ENCODE measurements at places on chromosomes 3 and 15.

DNA sequence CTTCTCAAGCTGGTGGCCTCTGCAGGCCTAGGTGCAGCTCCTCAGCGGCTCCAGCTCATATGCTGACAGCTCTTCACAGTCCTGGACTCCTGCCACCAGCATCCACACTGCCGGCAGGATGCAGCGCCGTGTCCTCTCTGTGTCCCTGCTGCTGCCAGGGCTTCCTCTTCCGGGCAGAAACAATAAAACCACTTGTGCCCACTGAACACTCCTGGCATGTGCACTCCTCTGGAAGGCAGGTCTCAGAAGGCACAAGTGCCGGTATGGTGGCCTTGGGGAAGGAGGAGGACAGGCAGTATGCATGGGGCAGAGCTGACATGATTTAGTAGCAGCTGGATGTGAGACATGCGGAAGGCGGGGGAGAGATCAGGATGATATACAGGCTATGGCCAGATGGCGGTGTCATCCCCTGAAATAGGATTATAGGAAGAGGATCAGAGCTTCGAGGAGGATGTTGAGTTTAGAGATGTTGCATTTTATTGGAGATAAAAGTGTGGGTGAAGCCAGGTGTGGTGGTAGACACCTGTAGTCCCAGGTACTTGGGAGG lies 7.5 kb upstream of the MAN2A2 start:
- no peak for DNase-seq

DNA sequence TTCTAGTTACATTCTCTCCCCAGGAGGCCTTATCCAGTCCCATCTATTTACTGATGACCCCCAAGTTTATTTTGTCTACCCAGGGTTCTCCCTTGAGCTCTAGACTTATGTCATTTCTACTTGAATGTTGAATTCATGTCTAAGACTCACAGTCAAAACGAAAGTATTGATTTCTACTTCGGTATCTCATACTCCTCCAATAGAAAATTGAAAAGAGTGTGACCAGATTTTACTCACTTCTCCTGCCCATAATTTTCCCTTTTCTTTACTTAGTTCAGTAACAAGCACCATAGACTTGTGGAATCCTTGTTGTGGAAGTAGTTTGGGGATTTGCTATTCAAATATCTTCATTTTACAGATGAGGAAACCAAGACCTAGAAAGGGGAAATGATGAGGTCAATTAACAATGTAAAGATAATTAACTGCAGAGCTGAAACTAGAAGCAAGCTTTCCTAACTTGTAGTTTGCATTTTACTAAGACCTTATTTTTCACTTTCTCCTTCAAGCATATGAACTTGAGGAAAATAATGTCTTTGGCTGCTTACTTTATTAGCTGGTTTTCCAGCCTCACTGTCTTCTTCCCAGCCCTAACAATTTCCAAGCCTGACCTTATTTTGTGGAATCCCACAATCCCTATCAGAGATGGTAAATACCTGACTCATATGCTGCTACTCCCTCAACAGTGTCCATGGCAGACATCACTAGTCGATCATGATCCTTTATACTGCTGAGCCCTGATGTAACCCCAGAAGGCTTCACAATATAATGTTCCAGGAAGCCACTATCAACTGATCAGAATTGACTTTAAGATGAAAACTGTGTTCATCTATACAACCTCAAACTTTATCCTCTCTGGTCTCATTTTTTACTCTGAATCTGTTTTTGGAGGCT lies 123.9 kb upstream of the AGBL1 start:
- DNase-seq = no peak

GRCh38 chr15:88498996-88499395 lies 31.5 kb downstream of the MRPS11 start:
- DNase-seq = no peak

GRCh38 chr3:132418916-132419315 lies 1.6 kb downstream of the DNAJC13 start:
- DNase-seq = no peak

DNA sequence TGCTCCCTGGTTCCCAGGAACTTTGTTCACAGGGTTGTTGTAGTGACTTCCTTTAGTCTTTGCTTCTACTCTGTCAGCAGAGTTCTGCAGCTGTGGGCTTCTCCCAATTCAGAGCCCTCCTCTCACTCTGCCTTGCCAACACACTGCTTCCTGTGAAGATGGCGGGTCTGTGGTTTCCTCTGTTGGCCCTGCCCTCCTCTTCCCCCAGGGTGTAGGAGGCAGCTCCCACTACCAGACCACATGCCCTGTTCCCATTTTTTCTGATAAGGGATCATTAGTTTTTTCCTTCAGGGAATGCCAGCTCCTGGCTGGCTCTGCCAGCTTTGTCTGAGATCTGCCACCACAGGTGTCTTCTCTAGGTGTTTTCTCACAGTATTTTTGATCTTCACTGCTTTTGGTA lies 12.7 kb downstream of the SPSB4 start:
- no peak for DNase-seq

- DNase-seq = no peak
Observed at GRCh38 chr15:63605816-63606215, 8.6 kb downstream of the FBXL22 start.

DNA sequence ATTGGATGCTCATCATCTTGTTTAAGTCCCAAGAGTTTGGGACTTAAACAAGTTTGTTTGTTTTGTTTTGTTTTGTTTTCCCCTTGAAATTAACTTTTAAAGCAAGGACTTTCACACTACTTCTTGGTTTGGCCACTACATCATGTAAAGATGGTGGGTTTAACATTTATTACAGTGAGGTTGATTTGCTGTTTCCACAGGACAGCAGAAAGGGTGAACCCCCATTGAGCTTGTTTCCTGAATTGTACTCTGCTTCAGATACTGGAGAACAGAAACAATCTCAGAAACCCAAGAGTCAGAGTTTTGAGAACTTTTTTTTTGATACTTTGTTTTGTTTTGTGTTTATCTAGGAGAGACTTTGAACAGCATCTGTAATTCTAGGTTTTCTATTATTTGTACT lies 6.7 kb downstream of the POU1F1 start:
- DNase-seq = no peak

GRCh38 chr3:11672363-11672762 lies 28.6 kb upstream of the VGLL4 start:
- no peak for DNase-seq

GRCh38 chr15:55267401-55268175 lies 22.0 kb downstream of the RAB27A start:
- DNase-seq = no peak

DNA sequence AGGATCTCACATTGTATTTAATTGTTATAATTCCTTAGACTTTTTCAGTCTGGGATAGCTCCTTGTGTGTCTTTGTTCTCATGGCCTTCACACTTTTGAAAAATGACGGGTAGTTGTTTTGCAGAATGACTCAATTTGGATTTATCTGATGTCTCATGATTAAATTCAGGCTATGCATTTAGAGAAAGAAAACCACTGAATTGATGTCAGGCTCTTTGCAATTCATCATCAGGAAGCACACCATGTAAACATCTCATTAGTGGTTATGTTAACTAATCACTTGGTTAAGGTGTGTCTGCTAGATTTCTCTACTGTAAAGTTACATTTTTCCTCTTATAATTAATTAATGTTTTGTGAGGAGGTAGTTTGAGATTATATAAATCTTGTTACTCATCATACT lies 8.0 kb upstream of the SLC22A13 start:
- no peak for DNase-seq

DNA sequence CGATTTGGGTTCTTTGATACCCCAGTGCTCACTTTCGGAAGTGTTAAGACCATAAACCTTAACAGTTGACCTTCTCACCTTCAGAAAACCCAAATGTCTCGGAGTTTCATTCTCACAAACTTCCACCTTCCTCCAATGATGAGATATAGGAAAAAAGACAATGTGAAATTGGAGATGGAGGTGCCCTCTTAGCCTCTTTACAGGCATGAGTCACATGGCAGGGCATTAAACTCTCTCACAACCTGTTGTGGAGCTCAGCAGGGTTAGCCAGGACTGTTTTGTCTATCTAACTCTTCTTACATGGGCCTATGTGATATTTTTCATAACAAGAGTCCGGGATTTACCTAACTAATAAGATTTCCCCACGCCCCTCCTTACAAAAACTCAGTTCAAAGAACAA lies 10.7 kb downstream of the AGTR1 start:
- DNase-seq = no peak

- no peak for DNase-seq
Observed at GRCh38 chr3:53114412-53115074, 15.7 kb downstream of the RFT1 start.

- DNase-seq = no peak
Observed at GRCh38 chr3:185728630-185729336, 96.1 kb downstream of the IGF2BP2 start.

DNA sequence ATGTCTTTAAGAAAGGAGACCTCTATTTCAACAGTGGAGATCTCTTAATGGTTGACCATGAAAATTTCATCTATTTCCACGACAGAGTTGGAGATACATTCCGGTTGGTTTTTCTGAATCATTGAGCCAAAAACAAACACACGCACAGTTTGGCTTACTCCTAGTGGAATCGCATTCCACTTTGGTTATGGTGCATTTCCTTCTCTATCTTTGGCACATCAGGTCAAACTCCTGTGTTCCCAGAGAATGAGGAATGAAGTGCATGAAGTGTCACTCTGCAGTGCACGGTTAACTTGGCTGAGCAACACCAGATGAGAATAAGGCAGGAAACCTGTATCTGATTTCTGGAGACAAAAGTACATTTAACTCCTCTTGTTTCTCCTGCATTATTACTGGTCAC lies 38.5 kb downstream of the HDC start:
- DNase-seq = no peak

- DNase-seq = no peak
Observed at GRCh38 chr15:61196711-61197586, 32.2 kb downstream of the RORA start.

DNA sequence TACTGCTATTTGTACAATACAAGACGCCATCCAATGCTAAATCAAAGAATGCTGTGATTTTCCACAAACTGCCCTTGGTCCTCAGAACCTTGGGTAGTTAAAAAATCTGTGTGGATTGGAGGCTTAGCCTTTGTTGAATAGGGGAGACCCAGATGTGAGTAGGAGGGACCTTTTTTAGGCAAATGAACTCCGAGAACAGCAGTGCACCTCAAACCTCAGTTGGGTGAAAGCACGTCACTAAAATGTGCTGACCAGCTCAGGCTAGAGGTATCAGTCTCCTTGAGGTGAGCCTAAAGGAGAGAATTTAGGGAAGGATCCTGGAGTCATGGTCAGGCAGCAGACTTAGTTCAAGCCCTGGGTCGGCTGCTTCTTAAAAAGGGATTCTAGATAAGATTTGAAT lies 200.7 kb downstream of the SOX2 start:
- DNase-seq = no peak

DNA sequence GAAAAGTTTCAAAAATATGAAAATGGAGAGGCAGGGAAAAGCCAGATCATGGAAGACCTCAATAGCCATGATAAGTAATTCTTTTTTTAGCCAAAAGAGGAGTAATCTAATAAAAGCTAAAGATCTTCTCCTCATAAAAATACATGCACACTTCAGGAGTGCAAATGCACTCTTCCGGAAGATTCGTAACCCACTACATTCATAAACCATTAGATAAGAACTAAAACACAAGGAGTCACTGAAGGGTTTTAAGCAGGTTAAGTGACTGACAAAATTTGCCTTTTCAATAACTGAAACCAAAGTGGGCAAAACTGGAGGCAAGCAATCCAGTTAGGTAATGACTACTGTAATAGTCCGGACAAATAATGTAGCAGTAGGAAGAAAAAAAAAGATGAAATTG lies 46.0 kb downstream of the UBE3A start:
- DNase-seq = no peak

DNA sequence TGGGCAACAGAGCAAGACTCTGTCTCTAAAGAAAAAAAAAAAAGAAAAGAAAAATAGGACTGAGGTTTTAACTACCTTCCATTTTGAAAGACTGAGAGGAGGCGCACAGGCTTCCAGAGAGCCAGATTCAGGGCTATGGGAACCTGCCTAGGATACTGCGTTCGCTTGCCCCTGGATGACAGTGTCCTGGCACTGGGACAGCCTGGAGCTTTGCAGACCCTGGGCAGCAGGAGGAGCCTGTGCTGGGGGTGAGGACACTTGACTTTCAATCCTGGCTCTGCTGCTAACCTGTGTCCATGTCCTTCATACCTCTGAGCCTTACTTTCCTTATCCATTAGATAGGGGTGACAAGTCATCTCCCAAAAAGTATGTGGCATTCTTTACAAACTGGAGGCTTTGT lies 31.2 kb downstream of the CD276 start:
- DNase-seq = no peak

GRCh38 chr3:139519998-139520737 lies 19.4 kb downstream of the RBP1 start:
- no peak for DNase-seq

GRCh38 chr3:198071602-198072287 lies 111.7 kb downstream of the LMLN start:
- DNase-seq = peak; percentile 25

- no peak for DNase-seq
Observed at GRCh38 chr15:29046281-29046810, 160.6 kb downstream of the APBA2 start.

GRCh38 chr3:50173685-50174516 lies 17.5 kb upstream of the GNAT1 start:
- DNase-seq = no peak

- no peak for DNase-seq
Observed at GRCh38 chr3:148880681-148881080, 15.6 kb downstream of the CPA3 start.

DNA sequence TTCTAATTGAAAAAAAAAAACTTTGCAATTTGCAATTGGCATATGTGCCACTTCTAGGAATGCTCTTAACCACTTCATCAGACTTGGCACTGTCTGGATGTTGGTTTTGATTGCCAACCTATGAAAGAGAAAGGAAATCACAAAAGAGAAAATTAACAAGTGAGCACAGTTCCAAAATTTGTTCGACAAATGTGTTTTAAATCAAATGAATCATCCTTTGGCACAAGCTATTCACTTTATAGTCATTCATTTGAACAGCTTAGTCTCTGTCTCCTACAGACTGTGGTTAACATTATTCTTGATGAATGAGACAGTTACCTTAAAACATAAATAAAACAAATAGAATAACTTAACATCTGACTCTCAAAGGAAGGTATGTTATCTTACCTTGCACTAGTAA lies 265.0 kb downstream of the EPHA3 start:
- no peak for DNase-seq

GRCh38 chr15:73932381-73933191 lies 6.3 kb downstream of the LOXL1 start:
- DNase-seq = no peak

DNA sequence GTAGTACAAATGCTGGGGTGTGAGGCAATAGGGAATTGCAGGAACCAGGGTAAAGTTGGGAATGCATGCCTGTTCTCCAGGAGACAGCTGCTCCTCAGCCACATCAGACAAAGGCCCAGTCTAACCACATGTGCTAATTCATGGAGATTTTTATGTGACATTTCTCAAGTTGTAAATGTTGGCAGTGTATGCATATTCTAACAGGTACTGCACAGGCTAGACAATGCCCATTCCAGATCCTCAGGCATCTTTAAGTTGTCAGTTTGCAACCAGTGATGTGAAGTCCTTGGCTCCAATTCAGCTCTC lies 84.9 kb downstream of the EEFSEC start:
- DNase-seq = no peak

- DNase-seq = no peak
Observed at GRCh38 chr15:67720556-67721175, 104.6 kb upstream of the SKOR1 start.

DNA sequence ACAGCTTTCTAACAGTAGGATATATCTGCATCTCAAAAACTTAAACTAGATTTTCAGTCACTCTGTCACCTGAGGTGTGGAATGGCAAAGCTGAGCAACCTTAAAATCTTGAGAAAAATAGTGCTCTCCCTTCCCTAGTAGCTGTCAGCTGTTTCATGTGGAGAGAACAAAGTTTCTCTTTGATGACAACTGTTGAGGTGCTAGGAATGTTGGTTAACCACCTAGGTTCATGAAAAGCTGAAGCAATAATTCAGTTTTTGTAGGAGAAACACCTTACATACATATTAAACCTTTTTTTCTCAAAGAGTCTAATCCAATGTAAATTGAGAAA lies 40.8 kb downstream of the TCF12 start:
- no peak for DNase-seq
